Breast epithelium (tissue), 4 donors: ENCODE measurements at places on chromosomes 7 and 10.

DNA sequence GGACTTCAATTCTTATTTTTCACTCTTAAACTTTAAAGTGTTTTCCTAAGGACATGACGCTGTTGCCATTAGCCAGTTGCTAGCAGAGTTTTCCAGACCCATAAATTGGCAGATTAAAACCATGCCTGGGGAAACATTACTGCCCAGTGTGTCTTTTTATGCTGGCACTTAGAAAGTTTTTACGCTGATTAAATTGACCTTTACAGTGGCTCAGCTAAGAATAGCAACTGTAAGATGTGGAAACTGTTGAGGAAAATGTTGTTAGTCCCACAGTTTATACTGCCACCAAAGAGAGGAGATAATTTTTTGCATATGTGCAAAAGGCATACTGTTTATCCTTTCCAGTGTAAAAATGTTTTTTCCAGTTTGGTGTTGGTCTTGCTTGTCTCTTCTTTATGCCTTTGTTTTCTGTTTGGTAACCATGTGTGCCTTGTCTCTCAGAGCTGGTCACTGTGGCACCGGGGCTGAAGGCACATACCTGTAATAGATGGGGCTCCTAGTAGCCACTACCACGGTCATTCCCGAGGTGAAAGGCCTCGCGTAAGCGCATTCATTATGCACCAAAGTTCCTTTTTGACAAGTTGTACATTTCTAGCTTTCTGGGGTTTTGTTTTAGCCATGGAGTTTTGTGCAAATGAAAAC is 45.3 kb downstream of the CYP17A1 start:
- H3K36me3 ChIP-seq = no peaks in the 10 kb centered on the region
- no peak for DNase-seq
- no peak overlapping the region for H3K4me3 ChIP-seq
- peak overlapping the region; percentile 13 for H3K27ac ChIP-seq
- peaks cover 6% of the 10 kb centered on the region for H3K4me1 ChIP-seq
- H3K27me3 ChIP-seq = no peaks in the 10 kb centered on the region

DNA sequence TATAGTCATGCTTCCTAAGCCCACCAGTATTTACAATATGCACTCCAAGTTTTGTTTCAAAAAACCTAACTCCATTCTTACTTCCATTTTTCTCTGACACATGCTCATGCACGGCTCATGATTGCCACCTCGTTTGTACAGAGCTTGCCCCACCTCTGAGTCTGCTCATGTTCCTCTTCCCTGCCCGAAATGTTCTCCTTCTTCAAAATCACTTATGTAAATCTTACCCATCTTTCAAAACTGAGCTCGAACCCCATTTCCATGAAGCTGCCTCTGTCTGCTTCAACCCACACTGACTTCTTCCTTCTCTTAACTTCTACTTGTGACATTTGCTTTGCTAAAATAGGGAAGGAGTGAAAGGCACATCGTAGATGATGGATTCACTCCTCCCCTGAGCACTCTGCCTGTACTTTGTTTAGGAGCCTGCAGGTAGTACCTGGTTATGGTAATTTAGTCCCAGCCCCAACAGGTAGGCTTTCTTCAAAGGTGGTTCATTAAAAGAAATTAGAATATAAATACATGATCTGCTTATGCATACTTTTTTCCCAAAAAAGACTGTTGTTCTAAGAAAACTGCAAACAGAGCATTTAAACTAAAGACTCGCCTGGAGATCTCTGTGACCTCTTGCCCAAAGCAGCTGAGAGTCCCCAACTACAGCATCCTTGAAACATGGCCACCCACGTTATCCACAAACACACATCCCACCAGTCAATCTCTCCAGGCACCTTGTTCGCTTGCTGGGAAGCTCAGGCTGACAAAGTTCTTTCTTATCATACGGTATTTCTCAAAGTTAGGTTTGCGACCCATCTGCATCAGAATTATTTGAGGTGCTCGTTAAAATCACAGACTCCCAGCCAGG is 172.0 kb downstream of the DGKI start:
- H3K4me3 ChIP-seq = no peak overlapping the region
- no peaks in the 10 kb centered on the region for H3K4me1 ChIP-seq
- no peaks in the 10 kb centered on the region for H3K27me3 ChIP-seq

GRCh38 chr7:125568799-125569198 is 639.2 kb upstream of the POT1 start:
- H3K4me1 ChIP-seq = no peaks in the 10 kb centered on the region
- H3K27ac ChIP-seq = no peak overlapping the region
- H3K36me3 ChIP-seq = no peaks in the 10 kb centered on the region
- H3K4me3 ChIP-seq = no peak overlapping the region

GRCh38 chr10:126674741-126675515 is 4.4 kb upstream of the C10orf90 start:
- DNase-seq = no peak
- no peaks in the 10 kb centered on the region for H3K27me3 ChIP-seq
- H3K4me1 ChIP-seq = no peaks in the 10 kb centered on the region
- no peak overlapping the region for H3K27ac ChIP-seq

DNA sequence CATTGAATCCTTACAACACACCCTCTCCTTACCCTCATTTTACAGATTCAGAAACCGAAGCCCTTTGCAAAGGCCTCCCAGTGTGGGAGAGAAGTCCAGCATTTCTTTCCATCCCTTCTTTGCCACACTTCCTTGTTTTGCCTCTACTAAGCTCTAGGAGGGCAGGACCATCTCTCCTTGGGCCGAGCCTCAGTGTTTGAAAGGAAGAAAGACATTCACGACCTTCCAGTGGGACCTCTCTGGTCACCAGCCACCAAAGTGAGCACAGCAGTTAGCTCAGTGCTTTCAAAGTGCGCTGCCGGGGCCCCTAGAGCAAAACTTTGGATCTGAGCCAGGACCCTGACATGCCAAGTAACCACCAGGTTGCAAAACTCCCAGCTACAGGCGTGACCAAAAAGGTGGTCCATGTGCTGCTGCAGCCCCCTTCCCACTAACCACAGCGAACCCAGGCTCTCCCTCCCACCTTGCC is 12.4 kb downstream of the CTBP2 start:
- no peak overlapping the region for H3K4me3 ChIP-seq
- H3K27me3 ChIP-seq = no peaks in the 10 kb centered on the region
- peaks cover 7% of the 10 kb centered on the region for H3K4me1 ChIP-seq
- no peak for DNase-seq
- peak overlapping the region; percentile 87 for H3K27ac ChIP-seq

- peaks cover 7% of the 10 kb centered on the region for H3K36me3 ChIP-seq
- DNase-seq = no peak
- H3K27me3 ChIP-seq = no peaks in the 10 kb centered on the region
- no peak overlapping the region for H3K27ac ChIP-seq
- H3K4me1 ChIP-seq = no peaks in the 10 kb centered on the region
- no peak overlapping the region for H3K4me3 ChIP-seq
These were observed 61.5 kb downstream of the WAC start for GRCh38 chr10:28594406-28594805.

DNA sequence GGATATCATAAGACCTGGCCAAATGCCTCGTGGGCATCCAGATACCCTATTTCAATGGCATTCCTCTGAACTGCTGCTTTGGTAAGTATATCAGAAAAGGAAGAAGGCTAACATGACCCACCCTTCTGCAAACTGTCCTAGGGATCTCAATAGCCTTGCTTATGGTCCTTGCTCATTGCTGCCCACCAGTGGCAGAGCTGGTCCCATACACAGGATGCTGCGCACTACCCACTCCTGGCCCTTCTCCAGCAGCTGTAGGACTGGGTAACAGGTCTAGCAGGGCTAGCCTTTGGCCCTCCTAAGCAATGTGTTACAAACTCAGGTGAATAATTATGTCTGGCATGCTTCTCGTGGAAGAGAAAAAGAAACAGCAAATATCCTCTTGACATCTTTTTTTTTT is 72.5 kb downstream of the C10orf90 start:
- H3K4me3 ChIP-seq = no peak overlapping the region
- no peak for DNase-seq
- no peaks in the 10 kb centered on the region for H3K36me3 ChIP-seq
- H3K4me1 ChIP-seq = no peaks in the 10 kb centered on the region

DNA sequence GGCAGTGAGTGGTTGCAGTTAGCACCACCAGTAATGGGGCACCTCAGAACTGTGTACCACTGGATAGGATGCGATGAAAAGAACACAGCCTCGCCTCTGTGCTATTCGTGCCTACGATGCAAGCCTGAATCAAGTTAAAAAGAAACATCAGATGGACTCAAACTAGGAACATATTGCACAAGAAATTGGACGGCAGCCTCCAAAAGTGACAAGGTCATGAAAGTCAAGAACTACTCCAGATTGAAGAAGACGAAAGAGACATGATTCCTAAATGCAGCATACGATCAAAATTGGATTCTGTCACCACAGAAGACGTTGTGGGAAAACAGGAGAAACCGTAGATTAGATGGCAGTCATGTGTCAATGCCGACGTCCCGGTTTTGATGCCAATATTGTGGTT is 648.1 kb upstream of the FOXK1 start:
- no peaks in the 10 kb centered on the region for H3K4me1 ChIP-seq
- H3K27me3 ChIP-seq = no peaks in the 10 kb centered on the region
- no peak overlapping the region for H3K27ac ChIP-seq
- H3K4me3 ChIP-seq = no peak overlapping the region
- H3K36me3 ChIP-seq = no peaks in the 10 kb centered on the region

DNA sequence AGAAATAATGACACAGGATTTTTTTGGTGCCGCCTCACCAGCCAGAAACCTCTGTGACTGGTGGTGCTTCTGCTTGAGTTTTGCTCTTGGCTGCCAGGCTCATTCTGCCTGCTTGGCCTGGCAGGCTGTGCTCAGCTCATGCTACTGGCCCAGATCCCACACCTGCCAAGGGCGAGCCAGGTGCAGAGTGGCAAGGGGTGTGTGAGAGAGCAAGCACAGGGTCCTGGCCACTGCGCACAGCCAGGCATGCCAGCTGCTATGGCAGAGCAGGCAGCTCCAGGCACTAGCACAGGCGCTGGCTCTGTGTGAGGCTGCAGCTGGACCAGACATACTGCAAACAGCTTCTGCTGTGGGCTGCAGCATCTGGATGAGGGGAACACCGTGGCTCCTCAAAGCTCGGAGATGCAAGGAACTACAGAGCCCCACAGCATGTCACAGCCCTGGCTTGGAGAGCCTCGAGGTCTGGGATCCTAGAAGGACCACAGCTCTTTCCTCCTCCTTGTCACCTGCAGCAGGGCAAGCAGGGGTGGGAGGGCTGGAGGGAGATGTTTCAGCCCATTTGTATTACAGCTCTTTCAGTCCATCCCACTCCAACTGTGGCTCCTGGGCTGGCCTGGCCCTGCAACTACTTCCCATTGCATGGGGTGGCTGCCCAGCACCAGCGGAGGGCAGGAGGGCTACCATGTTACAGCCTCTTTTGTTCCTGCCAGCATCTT is 313.4 kb upstream of the SEMA3C start:
- no peak for DNase-seq
- no peak overlapping the region for H3K4me3 ChIP-seq
- no peaks in the 10 kb centered on the region for H3K4me1 ChIP-seq
- no peaks in the 10 kb centered on the region for H3K27me3 ChIP-seq

GRCh38 chr7:77822269-77822668 is 23.7 kb downstream of the PHTF2 start:
- H3K27ac ChIP-seq = no peak overlapping the region
- no peak for DNase-seq
- no peaks in the 10 kb centered on the region for H3K27me3 ChIP-seq
- H3K36me3 ChIP-seq = no peaks in the 10 kb centered on the region
